ENCODE measurements at places on chromosomes 5 and 9. TPM values are rescaled to one million over a fixed set of nuclear protein-coding genes. Genes with fewer than 3 reads are reported as not detected.

DNA sequence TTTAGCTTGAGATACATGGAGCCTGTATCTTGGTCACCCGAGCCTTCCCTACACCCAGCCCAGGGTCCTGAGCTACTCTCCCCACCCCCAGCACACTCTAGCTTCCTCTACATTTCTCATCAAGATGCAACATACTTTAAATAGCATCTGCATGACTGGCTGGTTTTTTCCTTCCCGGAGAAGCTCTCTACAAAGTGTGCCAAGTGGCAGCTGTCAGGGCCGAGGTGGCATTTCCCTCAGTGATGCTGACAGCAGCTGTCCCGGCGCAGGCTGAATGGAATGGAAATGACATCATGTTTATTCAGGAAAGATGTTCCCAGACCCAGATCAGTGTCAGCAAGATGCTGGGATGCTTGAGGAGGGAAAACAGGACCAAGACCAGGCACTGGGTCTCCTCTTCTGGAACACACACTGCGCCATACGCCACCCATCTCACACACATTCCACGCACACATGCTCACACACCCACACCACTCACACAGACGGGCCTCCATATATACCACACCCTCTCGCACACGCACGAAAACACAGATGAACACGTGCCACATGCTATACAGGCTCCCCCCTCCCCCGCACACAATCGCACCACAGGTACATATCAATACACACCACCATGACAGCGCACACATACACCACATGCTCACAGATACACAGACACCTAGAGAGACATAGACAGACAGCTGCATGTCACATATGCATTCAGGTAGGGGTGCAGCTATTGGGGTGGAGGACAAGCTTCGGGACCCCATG, 67.8 kb downstream of the LHX2 start:
- DNase-seq, result peak; percentile 68

DNA sequence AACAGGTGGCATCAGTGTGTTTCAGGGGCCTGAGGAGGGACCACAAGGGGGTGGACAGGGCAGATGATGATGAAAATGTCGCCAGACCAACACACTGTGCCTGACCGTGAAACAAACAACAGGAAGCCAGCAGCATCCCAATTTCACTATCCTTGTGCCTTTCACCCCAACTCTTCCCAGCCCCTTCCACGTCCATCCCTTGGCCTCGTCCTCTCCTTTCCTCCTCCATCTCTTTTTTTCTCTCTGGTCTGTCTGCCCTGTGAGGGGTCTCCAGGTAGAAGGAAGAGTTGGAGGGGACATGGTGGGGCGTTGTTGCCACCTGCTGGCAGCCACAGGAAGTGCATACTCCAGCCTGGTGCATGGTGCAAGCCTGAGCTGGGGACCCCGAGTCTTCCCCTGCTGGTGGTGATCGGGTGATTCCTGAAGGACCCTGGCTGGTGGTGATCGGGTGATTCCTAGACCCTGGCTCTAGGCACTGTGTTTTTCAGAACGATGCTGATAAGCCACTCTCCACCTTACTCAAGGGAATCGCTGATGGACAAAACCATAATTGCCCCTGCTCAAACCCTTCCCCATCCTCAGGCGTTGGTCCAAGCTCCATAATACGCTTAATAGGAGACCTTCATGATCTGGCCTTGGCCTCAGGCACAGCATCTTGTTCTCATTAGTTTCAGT, 21.7 kb upstream of the NSD1 start:
- DNase-seq, result peak; percentile 60

GRCh38 chr5:40572937-40573336, 106.8 kb upstream of the PTGER4 start:
- DNase-seq, result no peak

DNA sequence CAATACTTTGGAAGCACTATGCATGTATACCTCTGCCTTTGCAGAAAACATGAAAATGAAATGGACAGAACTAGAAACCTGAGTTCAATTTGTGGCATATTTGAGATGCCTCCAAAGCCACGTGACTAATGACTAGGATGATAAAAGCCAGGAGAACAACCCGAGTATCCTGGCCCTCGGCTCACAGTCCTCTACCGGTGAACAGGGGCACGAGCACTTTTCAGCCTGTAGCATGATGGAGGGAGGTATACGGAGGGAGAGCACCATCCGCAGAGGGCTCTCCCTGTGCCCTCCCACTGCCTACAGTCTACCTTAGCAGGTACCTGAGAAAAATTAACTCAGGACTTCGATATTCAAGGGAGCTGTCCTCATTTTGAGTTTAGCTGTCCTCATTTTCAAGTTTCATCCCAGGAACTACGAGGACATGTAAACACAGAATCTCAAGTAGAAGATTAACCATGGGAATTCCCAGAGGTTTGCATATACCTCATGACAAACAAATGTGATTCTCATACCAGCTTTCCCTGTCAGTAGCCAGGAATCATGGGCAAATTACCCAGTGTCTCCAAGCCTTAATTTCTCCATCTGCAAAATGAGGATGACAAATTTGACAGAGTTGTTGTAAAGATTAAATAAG, 249.3 kb downstream of the DNAH5 start:
- no peak for DNase-seq

GRCh38 chr5:32498484-32498883, 53.9 kb upstream of the ZFR start:
- no peak for DNase-seq

DNA sequence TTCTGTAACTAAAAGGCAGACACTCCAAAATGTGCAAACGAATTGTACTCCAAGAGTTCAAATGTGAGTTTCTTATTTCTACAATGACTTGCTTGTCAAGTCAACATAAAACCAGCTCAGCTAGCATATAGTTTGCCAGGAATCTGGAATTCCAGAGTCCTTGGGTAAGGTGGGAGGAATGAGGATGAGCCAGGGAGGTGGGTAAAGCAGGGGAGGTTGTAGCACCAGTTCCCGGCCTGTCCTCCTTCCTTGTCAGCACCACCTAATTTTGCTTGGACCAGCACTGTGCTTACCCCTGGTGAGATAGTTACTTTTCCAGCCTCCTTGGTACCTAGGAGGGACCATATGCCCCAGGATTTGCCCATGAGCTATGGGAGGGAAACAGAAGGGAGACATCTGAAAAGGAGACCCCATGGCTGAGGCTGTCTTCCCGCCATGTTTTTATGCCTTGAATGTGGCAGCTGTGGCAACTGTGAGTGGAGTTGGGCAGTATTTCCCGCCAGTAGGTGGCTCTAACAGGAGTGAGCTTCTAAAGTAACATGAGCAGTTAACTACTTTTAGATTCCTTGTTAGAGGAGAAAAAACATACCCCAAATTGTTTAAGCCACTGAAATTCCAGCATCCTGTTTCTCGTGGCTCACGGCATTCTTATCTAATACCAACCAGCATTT, 302.5 kb downstream of the TENT4A start:
- DNase-seq, result no peak

GRCh38 chr5:56647099-56647850, 168.1 kb upstream of the MAP3K1 start:
- DNase-seq, result no peak

DNA sequence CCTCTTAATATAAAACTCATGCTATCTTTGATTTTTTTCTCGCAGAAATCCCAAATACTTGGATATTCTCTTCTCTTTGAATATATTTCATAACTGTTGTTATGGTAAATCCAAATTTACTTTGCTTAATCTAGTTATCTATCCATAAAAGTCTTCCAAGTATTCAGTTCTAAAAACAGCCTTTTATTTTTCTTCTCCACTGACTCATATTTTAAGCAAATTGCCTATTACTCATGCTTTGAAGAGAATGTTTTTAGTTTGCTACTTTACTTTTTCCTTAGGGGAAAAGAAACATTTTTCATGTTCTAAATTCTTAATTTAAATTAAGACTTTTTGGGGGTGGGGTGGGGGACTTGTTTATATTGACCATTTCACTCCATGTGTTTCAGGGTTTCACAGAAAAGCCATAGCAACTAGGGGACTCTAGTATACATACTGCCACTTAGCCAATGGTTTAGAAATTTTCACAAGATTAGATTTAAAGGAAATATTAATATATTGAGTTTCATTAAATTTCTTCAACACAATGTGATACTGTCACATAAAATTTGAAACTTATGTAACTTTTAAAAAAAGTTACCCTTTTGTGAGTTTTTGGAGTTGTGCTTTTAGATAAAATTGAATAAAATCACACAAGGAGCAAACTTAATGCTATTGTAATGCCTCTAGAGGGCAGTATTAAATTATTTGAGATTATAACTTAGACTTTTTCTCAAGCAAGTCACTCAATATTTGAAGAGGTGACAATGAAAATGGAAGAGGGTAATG, 545.8 kb upstream of the ARRDC3 start:
- DNase-seq, result peak; percentile 22

KIF12 gene
- not detected for total RNA-seq

C9orf153 gene
- total RNA-seq, result not detected

PCDHA13 gene
- 0.50 TPM for total RNA-seq
